NCI-H446 (cell line): ENCODE measurements at places on chromosomes 5 and 9.
A peak's percentile ranks its signal among the peaks of the same experiment; 100 is the strongest.

GRCh38 chr5:133565993-133566392, 46.3 kb downstream of the FSTL4 start:
- no peak for DNase-seq

DNA sequence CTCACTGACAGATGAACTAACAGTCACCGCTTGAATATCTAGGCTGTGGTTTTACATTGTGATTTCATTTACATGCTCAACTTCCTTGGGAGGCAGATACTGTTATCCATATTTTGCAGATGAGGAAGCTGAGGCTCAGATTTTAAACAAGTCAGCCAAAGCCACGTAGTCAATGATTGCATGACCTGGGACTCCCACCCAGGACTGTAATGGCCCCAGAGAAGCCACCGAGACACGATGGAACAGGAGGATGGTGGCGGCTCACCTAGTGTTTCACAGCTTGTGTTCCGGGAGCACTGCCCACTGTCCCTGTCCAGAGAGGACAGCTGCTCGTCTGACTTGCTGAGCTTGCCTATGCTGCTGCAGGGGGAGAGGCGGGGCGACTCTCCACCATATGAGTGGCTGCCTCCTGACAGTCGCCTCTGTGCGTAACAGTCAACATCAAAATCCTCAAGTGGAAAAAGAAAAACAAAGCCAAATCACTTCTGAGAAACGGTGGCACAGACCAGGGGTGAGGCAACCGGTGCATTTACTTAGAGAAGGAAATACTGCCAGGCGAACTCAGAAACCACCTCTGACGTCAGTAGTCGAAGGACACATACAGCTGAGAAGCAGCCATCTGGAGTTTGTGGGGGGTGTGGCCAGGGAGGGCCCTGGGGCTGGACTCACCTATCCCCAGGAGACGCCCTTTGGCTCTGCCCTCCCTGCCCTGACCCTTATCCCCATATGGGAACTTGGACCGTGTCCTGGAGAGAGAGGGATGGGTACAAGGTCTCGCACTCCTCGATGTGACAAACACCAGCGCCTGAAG, 82.5 kb downstream of the PRRT1B start:
- no peak for DNase-seq

GRCh38 chr5:6461793-6462650, 13.4 kb downstream of the UBE2QL1 start:
- DNase-seq, result no peak

- DNase-seq, result no peak
Measured at GRCh38 chr9:35872505-35872904, 2.3 kb upstream of the OR13J1 start.

GRCh38 chr9:135701959-135702721, at the start of gene KCNT1:
Gene KCNT1 (plus strand): TSS chr9:135702185. CDS start chr9:135702259, 74 bp downstream.
- peak; percentile 20 for DNase-seq

GRCh38 chr9:14748373-14748772, 25.8 kb upstream of the CER1 start:
- DNase-seq, result no peak

GRCh38 chr9:136789523-136789937, 1.6 kb upstream of the TMEM141 start:
- DNase-seq, result no peak

- DNase-seq, result no peak
Measured at GRCh38 chr5:107314330-107314729, 356.4 kb downstream of the EFNA5 start.

- DNase-seq, result peak; percentile 72
Measured at GRCh38 chr5:13976867-13977830, 32.7 kb upstream of the DNAH5 start.
